NCI-H1417 treated with DMSO at 0.1 percent for 48 hours (cell line): ENCODE measurements at places on chromosomes 1 and 21.

DNA sequence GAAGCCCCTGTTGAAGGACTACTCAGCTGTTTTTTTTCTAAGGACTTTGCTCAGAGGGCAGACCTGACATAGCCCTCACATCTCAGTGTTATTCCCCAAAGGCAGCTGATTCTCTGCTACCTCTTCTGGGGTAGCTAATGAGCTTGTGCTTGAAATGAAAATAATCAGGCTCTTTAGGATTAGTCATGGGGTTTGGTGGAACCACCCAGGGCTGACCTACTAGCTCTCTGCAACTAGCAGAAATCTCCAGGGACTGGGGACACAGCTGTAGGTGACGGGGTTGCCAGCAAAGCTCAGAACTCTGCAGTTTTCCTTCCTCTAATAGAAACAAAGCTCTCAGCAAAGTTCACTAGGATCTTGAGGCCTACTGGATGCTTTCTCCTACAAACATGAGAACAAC lies 106.4 kb upstream of the BCL9 start:
- DNase-seq = no peak

DNA sequence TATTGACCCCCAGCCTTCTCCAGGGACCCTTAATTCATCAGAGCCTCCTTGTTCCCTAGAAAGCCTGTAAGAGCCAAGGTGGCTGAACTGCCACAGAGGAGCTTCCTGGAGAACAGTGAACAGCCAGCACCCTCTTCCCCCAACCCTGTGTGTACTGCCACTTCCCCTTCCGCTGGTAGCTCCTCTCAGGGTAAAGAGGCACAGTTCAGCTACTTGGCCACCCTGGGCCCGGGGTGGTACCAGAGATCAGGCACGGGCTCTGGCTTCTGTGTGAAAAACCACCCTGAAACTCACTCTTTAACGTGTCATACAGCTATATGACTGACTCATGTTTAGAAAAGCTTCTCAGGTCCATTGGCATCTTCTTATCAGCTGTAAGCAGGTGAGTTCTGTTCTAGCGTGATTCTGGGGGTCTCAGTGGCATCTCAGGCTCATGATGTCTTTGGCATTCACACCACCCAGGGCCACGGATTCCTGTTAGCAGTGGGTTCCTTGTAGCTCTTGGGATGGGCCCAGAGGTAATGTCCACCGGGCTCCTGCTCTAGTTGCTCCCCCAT lies 22.4 kb downstream of the ARMH1 start:
- no peak for DNase-seq

GRCh38 chr21:38367646-38368045 lies 110.9 kb downstream of the KCNJ15 start:
- DNase-seq = no peak

DNA sequence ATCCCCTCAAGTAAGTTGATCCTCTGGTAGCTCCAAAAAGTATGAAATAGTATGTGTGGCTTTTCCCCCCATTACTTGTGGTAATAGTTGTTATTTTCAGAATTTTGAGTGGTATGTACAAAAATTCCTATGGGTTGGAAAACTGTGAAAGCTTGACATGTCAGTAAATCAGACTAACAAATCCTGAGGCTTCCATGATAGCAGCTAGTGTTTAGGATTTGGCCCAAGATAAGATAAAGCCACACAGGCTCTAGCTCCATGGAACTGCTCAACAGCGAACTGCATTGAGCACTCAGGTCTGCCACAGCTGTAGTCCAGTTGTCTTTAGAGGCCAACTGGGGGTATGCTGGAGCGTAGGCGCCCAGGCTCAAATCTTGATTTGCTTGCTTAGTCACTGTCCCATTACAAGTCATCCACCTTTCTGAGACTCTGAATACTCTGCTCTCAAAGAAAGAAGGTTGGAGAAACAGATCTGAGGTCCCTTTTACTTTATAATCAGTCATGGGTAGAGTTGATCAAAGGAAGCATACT lies 28.7 kb downstream of the ATP1A1 start:
- no peak for DNase-seq

DNA sequence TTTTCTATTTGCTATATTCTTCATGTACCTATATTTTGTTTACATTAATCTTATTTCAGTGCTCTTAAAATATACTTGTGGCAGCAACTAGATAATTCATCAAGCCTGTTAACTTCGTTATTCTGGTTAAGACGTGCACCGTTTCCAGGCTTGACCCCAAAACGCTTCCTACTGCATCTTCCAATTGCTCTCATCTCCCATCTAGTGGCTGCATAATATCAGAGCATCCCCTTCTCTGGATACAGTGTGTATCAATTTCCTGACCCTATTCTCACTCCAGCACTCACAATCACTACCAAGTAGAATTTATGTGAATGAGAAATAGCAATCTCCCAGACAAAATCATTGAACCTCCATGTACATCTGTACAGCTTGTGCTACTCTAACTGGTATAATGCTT lies 1280.3 kb upstream of the B3GALT2 start:
- DNase-seq = no peak

DNA sequence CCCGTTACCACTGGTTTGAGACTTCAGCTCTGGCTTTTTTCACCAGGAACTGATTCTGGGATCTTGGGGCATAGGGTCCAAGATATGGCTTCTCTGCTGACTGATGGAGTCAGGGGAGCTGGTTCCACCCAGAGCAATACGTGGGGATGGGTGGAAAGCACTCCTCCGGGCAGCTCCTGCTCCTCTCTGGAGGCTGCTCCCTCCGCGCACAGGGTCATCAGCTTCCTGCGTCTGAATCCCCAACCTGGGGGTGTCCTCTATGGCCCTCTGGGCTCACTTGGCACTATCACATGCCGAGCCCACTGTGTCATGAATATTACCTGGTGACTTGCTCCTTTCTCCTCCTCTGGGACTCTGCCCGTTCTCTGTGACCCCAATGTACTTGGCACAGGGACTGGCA lies 405.4 kb upstream of the VAMP3 start:
- DNase-seq = no peak

DNA sequence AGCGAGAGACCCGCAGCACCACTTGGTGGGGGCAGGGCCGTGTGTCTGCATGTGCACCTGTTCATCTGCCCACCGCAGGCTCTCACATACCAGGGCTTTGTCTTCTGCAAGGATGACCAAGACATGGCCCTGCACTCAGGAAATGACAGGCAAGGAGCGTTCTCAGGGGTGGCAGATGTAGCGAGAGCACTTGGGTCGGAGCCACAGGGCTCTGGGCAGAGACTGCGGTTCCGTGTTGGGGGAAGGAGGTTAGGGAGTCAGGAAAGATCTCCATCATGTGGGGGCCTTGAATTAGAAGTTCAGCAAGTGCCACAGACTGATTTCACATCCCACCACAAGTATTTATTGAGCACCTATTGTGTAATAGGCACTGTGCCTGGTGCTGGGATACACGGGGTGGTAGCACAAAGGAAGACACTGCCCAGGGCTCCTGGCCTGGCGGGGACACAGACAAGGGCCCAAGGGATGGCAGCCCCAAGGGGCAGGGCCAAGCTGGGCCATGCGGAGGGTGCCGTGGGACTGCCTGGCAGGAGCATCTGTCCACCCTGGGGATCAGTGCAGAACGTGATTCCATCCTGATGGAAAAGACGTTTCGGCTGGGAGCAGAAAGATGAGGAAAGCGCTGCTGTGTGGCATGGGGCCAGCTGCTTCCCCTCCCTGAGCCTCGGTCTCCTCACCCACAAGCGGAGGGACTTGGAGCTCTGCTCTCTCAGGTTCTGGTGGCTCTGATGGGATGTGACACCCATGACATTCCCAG lies 11.4 kb upstream of the SPSB1 start:
- DNase-seq = no peak
